ENCODE measurements at places on chromosomes 2 and 18. TPM values are rescaled to one million over a fixed set of nuclear protein-coding genes. Genes with fewer than 3 reads are reported as not detected.

GRCh38 chr2:216370961-216371712 is 1.1 kb downstream of the MARCHF4 start:
- DNase-seq: no peak

GRCh38 chr2:246489-247144 is 17.2 kb downstream of the SH3YL1 start:
- DNase-seq: peak; percentile 25

- DNase-seq: no peak
Measured at GRCh38 chr2:102251042-102251848, 60.1 kb upstream of the IL1RL1 start.

- no peak for DNase-seq
Measured at GRCh38 chr2:207417301-207417718, 112.5 kb upstream of the CREB1 start.

UGT1A8 gene
- not detected for polyA plus RNA-seq

DNA sequence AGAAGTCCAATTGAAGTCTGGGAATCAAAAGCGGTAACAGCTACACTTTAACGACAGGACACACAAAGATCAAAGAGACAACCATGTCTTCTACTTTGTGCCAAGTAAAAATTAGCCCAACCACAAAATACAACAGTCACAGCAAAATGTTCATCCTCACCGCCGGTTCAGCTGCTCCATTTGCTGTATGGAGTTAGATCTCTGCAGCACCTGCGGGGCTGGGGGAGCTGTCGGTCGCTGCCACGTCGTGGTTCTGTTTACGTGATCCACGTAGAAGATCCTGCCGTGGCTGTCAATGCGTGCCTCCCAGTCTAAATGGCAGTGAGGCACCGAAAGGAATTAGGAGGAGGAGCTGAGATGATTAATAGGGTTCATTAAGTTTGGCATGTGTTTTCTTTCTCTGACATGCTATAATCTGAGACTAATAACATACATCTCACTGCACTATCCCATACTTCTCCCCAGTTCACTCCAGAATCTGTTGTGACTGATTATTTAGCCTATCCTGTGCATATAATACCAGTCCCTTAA is 136.5 kb upstream of the STK17B start:
- no peak for DNase-seq

GRCh38 chr2:112092286-112093041 is 37.4 kb downstream of the TMEM87B start:
- no peak for DNase-seq

DNA sequence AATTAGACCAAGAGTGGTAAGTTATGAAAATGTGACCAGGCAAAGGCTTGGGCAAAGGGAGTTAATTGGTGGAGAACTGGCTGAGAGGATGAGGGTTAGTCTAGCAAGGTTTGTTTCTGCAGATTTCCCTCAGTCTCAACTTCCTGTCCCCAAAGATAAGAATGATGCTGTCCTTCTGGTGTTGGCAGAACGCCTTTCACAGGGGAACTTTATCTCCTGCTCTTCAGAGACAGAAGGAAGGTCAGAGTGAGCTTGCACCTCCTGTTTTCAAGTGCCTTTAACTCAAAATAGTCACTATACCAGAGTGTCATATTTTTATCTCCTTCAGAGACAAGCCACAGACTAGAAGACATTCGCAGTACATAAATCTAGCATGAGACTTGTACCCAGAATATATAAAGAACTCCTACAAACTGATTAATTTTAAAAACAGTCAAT is 95.7 kb downstream of the TEX51 start:
- no peak for DNase-seq

KYNU gene
- 0.89 TPM for polyA plus RNA-seq

DNA sequence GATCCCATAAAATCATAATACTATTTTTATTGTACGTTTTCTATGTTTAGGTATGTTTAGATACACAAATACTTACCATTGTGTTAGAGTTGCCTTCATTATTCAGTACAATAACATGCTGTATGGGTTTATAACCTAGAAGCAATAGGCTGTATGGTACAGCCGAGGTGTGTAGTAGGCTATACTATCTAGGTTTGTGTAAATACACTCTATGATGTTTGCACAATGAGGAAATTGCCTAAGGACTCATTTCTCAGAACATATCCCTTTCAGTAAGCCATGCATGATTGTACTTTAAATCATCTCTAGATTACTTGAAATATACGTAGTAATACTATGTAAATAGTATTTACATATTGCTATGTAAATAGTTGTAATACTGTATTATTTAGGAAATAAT is 156.7 kb downstream of the CDCA7 start:
- DNase-seq: no peak

DNA sequence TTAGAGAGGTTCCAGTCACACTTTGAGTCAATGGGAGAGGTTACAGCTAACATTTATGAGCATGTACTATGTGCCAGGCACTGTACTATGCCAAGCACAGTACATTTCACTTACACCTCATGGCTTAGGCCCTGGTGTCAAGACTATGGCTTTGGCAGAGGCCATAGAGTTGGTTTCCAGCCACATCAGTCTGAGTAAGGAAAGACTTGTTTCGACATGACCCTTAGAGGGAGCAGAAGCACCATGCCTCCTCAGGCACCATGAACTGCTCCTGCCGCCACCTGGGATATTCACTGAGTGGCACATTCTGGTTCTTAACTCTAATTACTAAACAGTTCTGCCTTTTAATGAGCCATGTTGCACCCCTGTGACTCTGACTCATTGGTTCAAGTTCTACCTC is 12.7 kb downstream of the DGUOK start:
- no peak for DNase-seq

- no peak for DNase-seq
Measured at GRCh38 chr2:144333143-144333555, 186.8 kb downstream of the ZEB2 start.

GRCh38 chr2:17328161-17328560 is 190.1 kb downstream of the RAD51AP2 start:
- no peak for DNase-seq

GRCh38 chr2:193583638-193584400 is 1389.1 kb upstream of the TMEFF2 start:
- no peak for DNase-seq

GRCh38 chr2:67462738-67463496 is 65.8 kb downstream of the ETAA1 start:
- DNase-seq: no peak

DNA sequence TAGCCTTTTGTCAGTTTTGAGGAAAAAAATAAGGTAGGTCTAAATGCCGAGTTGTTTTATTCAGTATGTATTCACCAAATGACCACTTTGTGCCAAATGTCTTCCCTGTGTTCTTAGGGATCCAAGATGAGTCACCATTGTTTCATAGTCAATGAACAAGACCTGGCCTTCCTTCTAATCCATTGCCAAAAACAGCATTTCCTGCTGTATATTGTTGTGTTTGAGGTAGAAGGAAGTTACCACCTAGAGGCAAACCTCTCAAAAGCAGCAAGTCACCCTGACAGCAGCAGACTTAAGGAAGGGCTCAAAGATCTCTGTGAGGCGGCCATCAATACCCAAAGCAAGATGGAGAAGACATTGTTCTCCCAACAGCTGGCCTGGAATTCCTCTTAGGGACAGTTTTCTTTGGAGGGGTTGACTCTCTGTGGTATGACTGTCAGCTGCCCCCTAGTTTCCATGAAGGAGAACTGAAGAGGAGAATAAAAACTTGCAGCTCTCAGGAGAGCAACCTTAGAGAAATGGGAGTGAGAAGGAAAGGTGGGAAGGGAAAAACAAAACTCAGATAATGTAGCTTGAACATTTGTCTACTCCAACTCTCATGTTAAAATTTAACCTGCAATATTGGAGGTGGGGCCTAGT is 328.3 kb downstream of the LRATD1 start:
- DNase-seq: no peak

GRCh38 chr2:181456660-181457120 is 496 bp upstream of the ITGA4 start:
- DNase-seq: no peak

DNA sequence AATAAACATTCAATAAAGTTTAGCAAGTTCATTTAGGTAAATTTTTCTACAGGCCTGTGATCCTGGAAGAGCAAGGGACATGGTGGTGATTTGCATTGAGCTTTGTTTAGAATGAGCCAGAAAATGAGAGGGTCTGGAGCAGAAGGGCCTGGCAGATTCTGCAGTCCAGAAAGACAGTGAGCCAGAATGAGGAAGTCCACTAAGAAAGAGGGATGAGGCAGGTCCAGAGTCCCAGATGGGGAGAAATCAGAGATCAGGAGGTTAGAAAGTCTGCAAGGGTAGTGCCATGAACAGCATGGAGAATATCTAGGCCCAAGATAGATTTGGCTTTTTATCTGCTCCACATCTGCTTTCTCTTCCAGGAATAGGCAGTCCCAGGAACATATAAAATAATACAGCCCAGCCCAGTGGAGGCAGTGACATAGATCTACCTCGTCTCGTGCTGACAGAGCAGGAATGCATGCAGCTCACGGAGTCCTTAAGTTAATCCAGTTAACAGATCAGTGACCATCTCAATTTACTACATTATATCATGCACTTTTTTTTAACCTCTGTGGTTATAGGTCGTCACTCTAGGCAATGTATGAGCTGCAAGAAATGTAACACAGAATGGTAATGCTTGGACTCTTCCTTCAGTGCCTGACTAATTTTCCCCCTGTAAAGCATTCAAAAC is 429.0 kb downstream of the SUCLG1 start:
- no peak for DNase-seq

DNA sequence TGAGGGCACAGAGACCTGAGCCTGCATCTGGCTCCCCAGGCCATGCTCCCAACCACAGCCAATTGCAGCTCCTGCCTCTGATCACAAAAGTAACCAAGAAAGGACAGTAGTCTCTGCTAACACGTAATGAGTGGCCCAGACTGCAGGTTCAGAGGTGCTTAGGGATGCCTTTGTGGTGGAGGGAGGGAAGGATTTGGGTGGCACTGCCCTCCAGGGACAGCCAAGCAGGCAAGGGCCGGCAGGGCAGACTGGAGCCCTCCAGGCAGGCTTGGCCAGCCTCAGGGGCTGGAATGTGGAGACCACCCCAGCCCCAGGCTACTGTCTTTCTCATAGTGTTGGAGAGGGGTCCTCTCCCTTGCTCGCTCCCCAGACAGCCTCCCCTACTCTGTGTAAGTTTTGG is 114.5 kb upstream of the SMAD2 start:
- no peak for DNase-seq

DNA sequence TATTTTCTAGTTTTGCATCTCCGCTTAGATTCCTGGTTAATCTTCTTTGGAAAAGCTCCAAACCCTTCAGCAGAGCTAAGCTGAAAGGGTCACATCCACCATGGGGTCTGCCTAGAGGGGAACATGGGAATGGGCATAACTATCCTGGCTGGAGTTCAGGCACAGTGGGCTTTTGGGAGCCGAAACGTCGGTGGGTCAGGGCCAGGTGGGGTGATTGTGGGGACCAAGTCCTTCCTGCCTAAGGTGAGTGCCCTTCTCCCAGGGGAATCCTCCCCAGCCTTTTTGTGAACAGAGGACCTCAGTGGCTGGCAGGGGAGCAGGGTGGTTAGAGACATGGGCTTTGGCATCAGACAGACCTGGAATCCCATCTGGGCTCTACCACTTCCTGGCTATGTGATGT is 60.3 kb downstream of the CELF4 start:
- no peak for DNase-seq

PLEK gene
- polyA plus RNA-seq: 6.3 TPM

DNA sequence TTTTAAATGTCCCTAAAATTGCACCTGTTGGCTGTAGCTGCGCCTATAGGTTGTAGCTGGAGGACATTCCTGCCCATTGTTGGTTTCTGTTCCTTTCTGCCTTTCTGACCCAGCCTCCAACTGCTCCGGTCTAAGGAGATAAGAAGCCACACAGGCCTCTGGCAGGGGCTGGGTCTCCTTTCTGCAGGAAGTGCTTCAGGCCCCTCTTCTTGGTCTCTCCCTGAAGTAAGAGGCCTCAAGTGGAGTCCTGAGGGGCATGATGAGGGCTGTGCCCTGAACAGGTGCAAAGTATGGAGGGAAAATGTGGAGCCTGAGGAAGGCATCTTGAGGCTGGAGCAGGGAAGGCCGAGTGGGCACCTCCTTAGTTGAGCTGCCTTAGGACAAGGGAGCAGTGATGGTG is 10.4 kb upstream of the SFTPB start:
- no peak for DNase-seq

C2orf66 gene
- not detected for polyA plus RNA-seq

SLC8A1 gene
- polyA plus RNA-seq: 7.5 TPM

DNA sequence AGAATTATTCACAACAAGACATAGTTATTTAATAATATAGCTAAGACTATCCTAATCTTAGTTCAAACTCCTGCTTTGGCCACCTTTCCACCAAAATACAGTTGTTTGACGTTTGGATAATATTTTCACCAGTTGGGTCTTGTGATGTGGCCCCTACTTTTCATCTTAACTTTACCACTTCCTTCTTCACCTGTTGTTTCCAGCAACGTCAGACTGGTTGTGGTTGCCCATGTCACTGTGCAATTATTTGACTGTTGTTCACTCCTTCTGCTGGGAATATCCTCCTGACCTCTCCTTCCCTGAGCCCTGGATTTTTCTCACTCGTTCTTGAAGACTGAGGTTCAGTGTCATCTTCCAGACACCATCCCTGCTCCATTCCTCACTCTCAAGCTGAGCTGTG is 132.2 kb upstream of the RASGRP3 start:
- no peak for DNase-seq

DSG1 gene
- polyA plus RNA-seq: 0.16 TPM

DNA sequence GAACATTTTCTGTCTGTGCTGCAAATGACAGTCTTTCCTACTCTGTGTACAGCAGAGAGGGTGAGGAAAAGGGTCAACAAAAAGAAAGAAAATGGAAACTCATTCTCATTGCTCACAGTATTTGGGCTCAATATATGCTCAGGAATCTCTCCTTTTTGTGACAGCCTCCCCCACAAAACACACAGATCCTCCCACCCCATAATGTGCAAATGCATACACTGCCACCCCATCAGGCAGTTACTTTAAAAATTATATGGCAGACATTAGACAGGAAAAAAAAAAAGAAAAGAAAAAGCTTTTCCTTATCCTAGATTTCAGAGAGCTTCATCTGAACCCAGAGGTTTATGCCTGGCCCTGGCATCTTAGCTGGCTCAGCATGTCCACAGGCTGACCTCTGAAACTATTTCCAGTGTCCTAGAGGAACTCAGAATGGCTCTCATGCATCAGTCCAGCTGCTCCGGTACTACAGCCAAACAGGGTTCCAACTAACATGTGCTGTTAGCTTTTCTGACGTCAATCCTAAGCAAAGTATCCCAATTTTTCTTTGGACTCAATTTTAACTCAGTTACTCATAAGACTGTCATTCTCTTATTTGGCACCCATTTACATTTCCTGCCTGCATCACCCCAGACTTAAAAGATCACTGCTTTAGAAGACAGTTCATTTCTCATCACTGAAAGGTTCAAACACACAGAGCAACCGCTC is 105.9 kb downstream of the RBMS1 start:
- DNase-seq: peak; percentile 95

DNA sequence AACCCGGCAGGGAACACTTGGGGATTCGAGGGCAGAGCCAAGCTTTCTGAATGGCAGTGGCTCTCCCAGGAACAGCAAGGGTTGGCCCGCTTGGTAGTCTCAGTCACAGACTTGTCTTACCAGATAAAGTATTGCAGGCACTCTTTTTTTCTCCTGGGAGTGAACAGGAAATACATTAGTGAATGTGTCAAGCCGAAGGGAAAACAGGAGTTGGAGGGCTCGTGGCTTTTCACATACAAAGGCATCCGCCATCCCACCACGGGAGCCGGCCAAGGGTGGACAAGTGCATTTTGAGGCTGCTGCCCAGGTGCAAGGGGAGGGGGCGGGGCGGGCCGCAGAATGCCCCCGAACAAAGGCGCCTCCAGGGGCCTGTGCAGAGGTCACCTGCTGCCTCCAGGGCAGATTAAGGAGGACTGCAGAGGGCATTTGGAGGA is 163.3 kb upstream of the SIX3 start:
- DNase-seq: no peak

GRCh38 chr2:65479524-65479923 is 47.1 kb upstream of the SPRED2 start:
- no peak for DNase-seq

Measured in muscle of back (tissue), 13 donors.